ENCODE measurements at places on chromosomes 2 and 18.
A peak's percentile ranks its signal among the peaks of the same experiment; 100 is the strongest.

DNA sequence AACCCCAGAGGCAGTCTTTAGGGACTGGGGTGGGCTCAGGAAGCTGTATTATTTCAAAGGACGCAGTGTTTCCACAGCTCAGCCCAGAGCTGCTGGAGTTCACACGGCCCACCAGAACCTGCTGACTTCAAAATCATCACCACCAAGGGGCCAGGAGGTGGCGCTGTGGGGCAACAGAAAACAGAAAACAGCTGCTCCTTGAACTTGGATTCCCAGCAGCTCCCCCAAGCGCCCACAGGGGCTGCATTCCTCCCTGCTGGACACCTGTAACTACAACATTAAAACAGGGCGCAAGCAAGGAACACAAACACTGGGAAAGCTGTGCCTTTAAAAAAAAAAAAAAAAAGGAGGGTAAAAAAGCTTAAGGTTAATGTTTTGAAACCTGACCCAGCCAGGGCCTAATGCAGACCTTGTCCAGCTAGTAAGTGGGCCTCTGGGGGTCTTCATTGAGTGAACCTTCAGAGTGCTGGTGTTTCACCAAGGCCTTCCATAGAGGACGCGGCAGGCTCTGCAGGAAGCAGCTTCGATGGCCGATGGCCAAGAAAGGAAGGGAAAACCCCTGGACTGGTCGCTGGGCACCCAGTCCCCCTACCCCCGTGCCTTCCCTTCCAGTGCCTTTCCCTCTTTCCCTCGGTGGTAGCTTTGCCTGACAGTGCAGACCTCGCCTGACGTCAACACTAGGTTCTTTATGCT, 25.9 kb downstream of the MLPH start:
- DNase-seq: peak; percentile 70

- no peak for DNase-seq
Measured at GRCh38 chr2:143513081-143513480, 383.9 kb downstream of the ARHGAP15 start.

- DNase-seq: no peak
Measured at GRCh38 chr2:65064728-65065552, 8.7 kb downstream of the CEP68 start.

- no peak for DNase-seq
Measured at GRCh38 chr2:149612122-149612521, 24.5 kb upstream of the MMADHC start.

GRCh38 chr2:143696651-143697050, 567.4 kb downstream of the ARHGAP15 start:
- DNase-seq: no peak

GRCh38 chr2:21195326-21195725, 71.6 kb downstream of the TDRD15 start:
- no peak for DNase-seq

DNA sequence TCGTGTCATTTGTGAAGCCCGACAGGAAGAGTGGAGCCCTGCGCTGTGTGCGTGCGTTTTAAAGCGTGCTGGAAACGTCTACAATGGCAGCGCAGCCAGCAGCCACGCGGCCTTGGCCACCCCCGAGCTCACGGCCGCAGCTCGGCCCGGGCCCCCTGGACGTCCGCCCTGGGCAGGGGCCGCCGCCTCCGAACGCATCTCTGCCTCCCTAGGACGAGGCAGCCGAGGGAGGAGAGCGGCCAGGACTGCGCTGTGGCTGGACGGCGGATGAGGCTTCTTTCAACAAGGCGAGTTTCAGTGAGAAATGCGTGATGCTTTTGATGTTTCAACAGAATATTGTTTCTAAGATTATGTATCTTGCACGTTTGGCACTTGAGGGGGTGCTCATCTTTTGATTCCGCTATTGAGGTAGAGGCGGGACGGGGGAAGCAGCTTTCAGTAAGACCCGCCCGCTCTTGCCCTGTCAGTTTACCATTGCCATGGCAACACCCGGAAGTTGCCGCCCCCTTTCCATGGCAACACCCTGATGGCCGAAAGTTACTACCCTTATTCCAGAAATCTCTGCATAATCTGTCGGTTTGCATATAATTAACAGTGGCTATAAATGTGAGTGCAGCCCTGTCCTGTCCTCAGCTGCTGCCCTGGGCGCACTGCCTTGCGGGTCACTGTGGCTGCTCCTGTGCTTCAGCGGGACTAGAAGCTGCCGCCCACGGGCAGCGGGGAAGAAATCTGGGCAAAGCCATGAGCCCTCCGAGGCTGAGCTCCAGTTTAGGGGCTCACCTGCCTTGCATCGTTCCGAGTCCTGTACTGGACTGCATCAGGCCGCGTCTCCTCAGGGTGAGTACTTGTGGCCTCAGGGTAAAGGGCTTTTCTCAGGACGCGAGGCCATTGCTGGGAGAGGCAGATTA, 38.6 kb downstream of the ADNP2 start:
- DNase-seq: peak; percentile 26

DNA sequence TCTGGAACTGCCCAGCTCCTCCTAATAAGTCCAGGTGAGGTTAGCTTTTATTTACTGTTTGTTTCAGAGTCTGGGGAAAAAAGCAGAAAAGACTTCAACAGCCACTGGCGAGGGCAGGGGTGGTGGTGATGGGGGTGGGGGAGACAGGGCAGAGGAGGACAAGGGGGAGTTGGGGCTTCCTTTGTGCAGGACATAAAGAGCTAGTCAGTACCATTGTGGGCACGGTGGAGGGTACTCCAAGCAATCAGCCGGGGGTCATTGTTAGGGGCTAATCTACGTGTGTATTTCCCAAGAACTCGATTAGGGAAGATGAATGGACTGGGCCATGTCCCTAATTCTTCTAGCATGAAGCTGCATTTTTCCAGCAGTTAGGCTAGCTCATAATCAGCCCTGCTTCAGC, 2.8 kb upstream of the RAX start:
- DNase-seq: no peak

DNA sequence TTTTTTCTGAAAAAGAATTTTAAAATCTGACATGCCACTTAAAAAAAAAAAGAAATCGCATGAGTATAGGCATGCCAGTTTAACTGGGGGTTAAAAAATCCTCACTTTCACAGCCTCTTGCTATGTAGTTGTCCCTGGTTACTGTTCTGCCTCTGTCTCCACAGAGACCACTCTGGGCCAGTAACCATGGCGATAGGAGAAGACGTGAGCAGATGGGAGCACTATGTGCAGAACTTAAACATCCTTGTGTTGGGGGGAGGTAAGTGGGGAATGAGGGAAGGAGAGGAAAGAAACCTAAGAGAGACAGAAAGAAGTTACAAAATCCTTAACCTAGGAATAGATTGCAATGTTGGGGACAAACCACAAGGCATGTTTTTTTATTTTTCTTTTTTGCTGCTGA, 75.9 kb upstream of the CYRIA start:
- no peak for DNase-seq

DNA sequence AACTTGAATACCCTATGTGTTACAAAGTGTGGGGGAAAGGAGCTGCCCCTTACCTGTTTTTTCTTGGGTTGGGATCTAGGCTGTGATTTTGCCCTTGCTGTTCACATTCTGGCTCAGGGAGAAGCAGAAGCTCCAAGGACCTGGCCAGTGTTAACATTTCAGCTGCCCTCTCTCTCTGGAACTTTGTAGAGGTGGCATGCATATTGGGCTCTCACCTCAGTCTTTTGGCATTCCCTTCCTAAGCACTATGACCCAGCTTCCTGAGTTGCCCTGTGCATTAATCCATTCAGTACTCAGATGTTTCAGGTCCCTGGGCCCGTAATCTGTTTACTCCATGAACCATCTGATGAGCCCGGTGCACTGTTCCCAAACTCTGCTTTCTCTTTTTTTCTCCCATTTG, 12.1 kb downstream of the LCLAT1 start:
- no peak for DNase-seq

DNA sequence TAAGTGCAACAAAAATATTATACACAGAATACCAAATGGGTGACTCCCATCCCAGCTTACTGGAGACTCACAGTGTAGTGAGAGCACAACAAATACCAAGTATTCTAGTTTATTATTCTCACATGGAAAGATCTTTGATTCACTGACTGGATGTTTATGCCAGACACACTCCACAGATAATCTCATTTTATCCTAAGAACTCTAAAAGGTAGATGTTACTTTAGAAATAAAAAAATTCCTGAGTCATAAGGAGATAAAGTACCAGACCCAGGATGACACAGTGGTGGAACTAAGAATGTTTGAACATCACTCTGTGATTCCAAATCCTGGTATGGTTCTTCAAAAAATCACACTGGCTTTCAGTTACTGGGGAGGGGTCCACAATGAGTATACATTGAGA, 136.2 kb downstream of the CDH2 start:
- DNase-seq: no peak

DNA sequence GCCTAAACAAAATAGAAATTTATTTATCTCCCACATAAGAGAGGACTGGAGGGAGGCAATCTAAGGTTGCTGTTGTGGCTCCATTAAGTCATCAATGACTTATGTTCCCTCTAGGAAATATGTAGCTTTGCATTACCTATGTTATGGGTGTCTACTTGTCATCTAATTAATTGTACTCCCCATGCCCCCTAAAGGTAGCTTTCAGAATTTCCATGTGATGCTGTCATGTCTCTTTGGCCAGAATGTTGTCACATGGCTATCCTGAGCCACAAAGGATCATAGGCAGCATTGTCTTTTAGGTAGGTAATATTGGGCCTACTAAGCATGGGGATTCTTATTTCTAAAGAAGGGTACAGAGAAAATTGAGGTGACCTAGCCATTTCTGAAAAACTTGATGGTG, 935.6 kb upstream of the FANCL start:
- DNase-seq: no peak

GRCh38 chr2:217418544-217418943, 558.7 kb upstream of the TNP1 start:
- DNase-seq: no peak

- no peak for DNase-seq
Measured at GRCh38 chr2:209845666-209846065, 74.0 kb downstream of the UNC80 start.

- DNase-seq: no peak
Measured at GRCh38 chr2:47078541-47079482, 76.3 kb downstream of the STPG4 start.

GRCh38 chr2:235050980-235051351, 99.1 kb downstream of the SH3BP4 start:
- DNase-seq: no peak

DNA sequence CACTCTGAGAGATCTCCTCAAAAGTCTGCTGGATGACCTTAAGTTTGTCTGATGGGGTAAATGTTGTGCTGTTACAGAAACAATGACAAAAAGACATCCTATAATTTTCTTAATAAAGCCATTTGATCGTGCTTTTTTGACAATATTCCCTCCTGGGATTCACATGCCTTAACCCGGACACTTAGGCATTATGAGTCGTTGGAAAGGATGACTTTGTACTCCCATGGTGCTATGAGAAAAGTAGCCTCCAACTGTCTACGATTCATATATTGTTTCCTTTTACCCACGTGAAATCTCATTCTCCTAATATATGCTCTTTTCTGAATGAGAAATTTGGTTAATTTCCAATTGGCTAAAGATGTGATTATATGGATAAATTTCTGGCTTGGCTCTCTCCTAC, 6.1 kb upstream of the MPP4 start:
- no peak for DNase-seq

DNA sequence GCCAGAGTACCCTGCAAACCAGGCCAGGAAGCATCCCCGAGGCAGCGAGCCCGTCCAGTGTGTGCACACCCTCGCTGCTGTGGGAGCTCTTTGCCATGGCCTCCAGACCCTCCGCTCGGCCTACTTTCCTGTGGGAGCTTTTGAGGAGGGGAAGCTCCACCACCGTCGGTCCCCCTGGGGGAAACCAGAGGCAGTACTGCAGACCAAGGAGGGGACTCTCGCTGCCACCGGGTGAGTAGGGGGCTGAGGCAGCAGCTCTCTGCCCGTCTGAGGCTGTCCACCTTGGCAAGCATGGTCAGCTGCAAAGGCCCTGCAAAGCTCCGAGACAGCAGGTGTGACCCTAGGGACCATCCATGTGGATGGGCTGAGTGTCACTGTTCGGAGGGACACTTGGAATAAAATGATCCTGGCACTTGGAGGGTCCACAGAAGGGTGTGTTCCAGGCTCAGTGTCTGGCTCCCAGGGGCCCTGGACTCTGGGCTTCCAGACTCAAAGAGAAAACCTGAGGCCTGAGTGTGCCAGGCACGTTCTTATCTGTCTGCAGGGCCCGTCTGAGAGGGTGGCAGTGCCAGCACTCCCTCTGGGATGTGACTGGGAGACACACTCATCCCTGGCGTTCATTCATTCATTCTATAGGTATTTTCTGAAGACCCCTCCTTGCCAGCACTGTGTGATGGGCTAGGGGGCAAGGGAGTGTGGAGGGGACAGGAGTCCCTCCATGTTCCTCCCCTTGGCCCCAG, 282.8 kb upstream of the HS6ST1 start:
- no peak for DNase-seq

DNA sequence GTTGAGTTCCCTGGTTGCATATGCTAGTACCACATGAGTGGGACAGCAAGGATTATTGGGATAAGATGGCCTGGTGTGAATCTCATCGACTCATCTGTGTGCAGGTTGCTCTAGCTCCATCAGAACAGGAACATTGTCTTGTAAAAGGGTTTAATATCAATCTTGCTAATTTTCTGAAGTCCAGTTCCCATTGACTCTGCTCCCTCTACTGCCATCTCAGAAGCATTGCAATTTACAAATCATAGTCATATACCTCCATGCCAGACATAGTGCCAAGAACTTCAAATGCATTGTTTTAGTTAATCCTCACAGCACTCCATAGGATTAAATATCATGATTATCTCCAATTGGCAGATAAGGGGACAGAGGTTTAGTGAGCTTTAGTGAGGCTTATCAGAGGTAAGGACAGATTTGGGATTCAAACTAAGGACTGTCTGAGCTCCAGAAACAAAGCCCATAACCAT, 4.8 kb upstream of the STAT4 start:
- no peak for DNase-seq

GRCh38 chr2:105712166-105712915, 32.4 kb upstream of the NCK2 start:
- no peak for DNase-seq

DNA sequence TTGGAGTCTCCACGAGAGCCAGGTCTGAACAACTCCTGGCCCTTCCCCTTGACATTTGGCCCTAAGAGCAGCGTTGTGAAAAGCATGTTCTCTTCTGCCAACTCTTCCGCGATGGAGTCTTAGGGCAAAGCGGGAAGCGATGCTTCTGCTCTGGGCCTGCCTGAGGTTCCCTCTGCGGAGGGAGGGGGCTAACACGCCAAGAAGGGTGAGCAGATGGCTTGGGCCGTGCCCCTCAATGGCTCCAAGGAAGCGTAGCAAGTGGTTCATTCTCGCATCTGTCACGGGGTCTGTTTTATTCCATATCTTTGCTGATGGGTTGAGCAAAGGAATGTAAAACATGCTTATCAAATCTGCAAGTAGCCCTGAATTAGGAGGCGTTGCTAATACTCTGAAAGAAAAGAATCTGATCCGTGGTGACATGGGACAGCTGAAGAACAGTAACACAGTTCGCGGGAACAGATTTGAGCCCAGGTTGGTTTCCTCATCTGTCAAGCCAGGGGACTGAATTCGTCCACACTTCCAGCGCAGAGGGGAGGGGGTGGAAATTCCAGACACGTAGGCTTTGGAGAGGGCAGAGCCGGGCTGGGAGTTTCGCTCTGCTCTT, 38.0 kb downstream of the DNMT3A start:
- no peak for DNase-seq

DNA sequence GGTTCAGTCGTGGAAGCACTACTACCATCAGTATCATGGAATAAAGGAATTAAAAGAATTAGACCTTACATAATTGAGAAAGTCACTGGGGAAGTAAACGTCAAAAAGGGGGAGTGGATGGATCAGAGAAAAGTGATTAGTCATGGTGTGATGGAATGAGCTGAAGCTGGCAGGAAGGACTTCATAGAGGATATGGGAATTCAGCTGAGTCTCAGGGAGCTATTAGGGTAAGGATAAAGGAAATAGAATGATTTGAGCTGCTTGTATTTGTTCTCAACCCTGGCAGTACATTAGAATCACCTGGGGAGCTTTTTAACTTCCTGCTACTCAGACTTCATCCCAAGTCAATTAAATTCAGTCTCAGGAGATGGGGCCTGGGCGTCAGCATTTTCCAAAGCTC, 53.4 kb upstream of the SETBP1 start:
- no peak for DNase-seq
